CD4-positive, alpha-beta T cell treated with Interleukin-4 for 1 hour (primary cell): ENCODE measurements at places on chromosomes 11 and 22.

- DNase-seq: no peak
These were observed 350.1 kb downstream of the TBC1D22A start for GRCh38 chr22:47112582-47112965.

GRCh38 chr11:95703049-95703448 lies 86.5 kb downstream of the FAM76B start:
- DNase-seq: peak; percentile 36

- DNase-seq: no peak
These were observed 69.7 kb downstream of the RAB38 start for GRCh38 chr11:88105526-88105925.

DNA sequence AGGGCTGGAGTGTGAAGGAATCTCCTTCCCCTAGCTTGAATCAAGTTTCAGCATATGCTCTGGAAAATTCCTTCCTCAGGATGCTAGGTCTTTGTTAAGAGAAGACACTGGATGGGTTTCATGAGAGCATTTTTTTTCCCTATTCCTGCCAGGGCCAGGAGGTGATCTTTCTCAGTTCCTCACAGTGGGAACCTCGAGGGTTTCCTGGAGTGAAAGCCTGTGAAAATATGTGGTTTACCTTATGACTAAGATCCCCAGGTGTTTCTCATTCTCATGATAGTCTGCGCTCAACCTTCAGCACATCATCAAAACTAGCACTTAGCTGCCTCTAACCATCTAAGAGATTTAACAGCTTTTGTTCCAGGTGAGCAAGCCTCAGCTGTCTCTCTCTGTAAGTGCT lies 985.3 kb upstream of the FAT3 start:
- no peak for DNase-seq

- DNase-seq: no peak
These were observed 649 bp downstream of the PRRG4 start for GRCh38 chr11:32830413-32830738.

GRCh38 chr11:44978961-44979331 lies 28.3 kb upstream of the TP53I11 start:
- DNase-seq: no peak

DNA sequence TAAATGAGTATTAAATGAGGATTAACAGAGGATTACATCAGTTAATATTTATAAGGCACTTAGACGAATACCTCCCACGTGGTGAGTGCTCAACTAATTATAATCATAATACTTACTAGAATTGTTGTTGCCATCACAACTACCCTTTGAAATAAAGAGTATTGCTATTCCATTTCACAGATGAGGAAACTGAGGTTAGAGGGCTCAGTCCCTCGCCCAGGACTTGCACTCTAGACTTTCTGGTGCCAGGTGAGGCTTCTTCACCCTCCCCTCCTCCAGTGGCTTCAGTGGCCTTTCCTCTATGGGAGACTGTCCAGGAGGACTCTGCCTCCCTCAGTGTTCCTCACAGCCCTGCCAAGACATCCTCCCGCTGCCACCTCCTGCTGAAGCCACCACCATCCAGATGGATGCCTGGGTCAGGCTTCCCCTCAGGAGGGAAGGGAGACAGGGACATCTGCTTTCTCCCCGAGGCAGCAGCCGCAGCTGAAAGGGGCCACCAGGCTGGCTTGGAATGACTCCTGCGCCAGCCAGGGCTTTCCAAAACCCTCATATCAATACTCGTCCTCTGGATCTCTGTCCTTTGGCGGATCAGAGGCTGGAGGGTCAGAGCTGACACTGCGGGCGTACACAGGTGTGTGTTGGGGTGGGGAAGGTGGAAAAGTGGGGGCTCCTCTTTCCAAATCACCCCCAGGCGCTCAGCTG lies 580.1 kb downstream of the BUD13 start:
- no peak for DNase-seq

GRCh38 chr11:68127714-68128681 lies 6.8 kb upstream of the CHKA start:
- no peak for DNase-seq

GRCh38 chr22:44709881-44710392 lies 7.9 kb downstream of the PRR5 start:
- DNase-seq: peak; percentile 51

- DNase-seq: no peak
These were observed 463.3 kb downstream of the BRD1 start for GRCh38 chr22:49364398-49364797.

- DNase-seq: no peak
These were observed 2.4 kb upstream of the WT1 start for GRCh38 chr11:32437495-32438345.
